Stimulated activated CD8-positive, alpha-beta memory T cell treated with anti-CD3 and anti-CD28 coated beads, Interleukin-4, amount 100 ng/mL, for 1 hour (primary cell): ENCODE measurements at places on chromosomes 12 and 14.

DNA sequence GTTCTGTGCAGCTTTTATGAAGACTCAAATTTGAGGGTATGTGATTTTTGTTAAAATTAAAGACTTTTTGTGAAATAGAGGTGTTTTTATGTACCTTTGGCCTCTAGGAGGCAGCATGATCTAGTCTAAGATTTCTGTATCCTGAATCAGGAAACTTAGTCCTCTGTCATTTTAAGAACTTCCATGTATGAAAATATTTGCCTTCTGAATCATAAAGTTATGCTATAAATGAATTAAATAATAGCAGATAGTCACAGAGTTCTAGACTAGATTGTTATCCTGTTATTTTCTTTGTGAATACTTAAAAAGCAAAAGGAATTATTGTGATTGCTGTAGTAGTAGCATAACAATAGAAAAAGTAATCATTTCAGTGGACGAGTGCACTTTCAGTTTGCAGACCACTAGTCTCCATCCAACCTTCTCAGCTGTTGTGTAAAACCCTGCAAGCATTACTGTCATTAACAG lies 56.3 kb downstream of the FGD4 start:
- no peak for DNase-seq

DNA sequence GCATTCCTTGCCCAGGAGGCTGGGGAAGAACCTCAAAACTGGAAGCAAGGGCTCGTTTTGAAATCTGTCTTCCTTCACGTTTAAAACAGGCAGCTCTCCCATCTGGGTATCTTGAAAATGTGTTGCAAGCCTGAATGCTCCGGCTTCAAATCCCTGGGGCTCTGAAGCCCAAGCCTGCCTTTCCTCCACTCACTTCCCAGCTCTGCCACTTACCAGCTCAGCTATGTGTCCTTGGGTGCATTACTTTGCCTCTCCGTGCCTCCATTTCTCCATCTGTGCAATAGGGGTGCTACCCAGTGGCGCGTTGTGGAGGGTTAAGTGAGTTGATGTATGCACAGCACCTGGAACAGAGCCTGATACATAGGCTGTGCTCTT lies 97.6 kb downstream of the GCH1 start:
- DNase-seq = no peak

DNA sequence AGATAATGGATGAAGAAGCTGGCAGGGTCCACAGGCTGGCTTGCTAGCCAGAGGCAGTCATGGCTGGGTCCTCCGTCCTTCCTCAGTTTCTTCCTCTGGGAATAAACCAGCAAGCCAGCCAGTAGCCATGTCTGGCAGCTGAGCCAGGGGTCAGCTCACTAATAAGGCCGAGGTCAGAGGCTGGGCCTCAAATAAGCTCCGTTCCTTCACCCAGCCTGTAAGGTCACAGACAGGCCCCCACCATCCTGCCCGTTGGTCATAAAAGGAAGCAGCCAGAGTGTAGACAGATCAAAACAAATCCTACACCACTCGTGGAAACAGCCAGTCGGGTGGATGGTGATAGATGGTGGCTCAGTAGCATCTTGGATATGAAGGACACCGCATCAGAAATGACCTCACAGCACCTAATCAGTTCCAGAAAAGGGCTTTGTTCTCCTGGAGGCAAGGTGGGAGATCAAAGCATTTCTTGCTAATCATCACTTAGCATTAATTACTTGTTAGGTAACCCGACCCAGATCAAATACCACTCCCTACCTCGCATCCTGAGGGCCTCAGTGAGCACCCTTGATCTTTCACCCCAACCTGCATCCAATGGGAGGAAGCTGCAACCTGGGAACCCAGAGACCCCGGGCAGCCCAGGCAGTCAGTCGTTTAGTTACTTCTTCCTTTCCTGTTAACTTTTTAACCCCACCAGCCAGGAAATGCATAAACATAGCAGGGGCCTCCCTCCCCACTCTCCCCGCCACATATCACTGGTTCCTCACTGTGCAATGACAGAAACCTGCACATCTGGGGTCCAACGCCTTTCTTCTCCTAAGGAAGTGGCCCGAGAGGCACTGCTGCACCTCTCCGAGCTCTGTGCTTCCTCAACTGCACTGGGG lies 90.2 kb downstream of the KDM2B start:
- DNase-seq = no peak

- DNase-seq = no peak
Observed at GRCh38 chr12:11595080-11595479, 54.4 kb upstream of the ETV6 start.

DNA sequence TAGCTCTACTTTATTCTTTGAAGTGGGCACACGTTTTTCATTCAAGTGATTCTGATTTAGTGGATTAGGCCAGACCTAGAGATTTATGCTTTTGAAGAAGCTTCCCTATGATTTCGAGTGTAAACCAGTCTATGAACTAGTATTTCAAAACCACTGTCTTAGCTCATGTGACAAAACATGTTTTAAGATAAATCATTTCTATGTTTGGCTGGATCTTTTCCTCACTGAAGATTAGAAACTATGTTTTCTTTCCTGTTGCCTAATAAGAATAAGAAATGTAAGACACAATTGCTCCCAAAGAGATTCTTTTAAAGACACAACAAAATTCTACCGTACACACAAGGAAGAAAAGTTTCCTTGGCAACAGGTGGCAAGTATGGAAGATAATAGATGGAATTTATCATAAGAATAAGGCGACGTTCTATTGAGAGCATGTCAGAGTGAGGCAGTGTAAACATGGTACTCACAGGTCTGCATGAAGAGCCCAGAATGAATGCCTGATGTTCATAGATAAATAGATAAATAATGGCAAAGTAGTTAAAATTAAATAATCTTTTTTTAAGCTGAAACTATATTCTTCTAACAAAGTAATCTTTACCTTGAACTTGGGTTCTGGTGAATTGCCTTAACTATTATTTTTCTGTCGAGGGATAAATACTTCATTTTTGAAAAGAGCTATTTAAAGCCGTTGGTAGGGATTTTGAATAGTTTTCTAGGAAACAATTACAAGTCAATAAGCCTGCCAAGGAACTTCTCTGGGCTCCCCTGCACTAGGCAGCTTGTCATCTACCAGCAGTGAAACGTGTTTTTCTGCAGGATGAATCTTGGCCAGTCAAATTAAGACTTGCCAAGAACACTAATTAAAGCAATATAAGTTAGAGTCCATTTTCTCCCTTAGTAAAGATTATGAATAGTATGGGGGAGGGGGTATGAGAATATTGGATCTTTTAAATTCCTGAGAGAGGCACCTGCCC lies 34.1 kb upstream of the C12orf75 start:
- no peak for DNase-seq

GRCh38 chr12:80188576-80188975 lies 89.2 kb downstream of the OTOGL start:
- DNase-seq = no peak

DNA sequence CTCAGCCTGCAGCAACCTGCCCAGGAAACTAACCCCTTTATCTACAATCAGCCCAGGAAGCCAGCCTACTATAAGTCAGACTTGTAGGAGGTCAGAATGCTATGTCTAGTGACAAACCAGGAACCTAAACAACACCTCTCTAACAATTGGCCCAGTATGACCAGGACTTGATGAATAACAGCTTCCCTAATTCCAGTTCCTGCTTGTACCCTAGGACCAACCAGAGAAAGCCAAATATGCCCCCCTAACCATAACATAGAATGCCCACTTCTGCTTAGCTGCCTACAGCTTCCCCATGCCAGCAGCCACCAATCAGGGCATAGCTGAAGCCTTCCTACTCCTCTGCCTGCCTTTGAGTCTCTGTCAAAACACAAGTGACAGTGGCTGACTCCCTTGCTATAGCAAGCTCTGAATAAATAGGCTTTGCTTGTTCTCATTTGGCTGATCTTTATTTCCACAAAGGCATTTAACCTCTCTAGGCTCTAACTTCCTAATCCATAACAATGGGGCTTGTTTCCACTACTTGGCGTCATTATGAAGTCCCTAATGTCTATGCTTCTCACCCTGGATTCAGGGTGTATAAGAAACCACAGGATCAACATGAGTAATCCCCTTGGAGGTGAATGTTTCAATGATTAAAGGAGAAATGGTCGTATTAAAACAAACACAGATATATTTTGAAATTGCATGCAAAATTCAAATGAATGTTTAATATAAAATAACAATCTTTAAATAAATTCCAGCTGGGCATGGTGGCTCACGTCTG lies 220.2 kb downstream of the ANO6 start:
- DNase-seq = no peak

DNA sequence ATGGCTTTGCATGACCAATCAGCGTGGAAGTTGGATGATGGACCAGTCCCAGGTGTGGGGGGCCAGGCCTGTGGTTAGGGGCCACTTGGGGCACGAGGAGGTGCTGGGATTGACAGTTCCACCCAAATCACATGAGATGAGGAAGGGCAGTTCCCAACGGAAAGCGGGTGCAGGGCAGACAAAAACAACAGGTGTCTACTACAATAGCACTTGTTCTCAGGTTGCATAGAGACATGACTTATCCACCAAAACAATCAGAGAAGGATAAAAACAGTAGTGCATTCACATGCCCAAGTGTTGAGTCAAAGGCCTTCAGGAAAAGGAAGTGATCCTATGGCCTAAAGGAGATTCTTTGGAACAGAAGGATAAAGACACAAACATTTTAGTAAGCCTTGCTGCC lies 14.6 kb upstream of the EIF2B2 start:
- DNase-seq = no peak

DNA sequence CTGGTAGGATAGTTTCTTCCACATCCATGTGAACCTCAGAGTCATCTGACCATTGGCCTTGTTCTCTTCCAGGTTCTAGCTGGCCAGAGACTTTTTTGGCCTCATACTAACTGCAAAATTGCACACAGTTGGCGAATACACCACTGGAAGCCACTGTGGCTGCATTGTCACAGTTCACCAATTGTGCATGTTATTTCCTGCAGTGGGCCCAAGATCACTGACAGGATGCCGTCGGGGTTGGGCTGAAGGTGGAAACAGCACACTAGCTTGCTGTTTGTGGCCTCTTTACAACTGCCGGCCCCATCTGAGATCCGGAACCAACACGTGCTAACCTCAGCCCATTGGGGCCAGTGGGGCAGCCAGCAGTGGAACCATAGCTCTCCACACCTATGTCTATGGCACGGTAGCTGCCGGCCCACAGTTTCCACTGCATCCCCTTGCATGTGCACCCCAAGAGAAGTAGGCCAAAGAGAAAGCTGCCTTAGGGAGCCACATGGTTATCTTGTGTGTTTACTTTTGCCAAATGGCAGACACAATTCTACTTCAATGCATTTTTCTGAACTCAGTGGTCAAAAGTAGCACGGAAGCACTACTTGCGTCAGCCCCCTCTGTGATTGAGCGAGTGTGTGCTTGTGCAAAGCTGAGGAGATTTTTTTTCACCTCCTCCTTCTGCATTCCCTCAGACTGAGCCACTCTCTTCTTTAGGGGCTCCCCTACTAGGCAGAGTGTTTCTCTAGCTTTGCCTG lies 464.0 kb downstream of the RAD51B start:
- DNase-seq = peak; percentile 46
